Renal cortex interstitium (tissue), 15 donors: ENCODE measurements at places on chromosomes 16 and 17. TPM values are rescaled to one million over a fixed set of nuclear protein-coding genes. Genes with fewer than 3 reads are reported as not detected.

The CDRT15L2 gene
- not detected for polyA plus RNA-seq

The INCA1 gene
- 7.2 TPM for polyA plus RNA-seq

The CTRB1 gene
- 0.11 TPM for polyA plus RNA-seq

The ZNF205 gene
- 18.3 TPM for polyA plus RNA-seq

The TBC1D28 gene
- polyA plus RNA-seq, result not detected

The DYNLRB2 gene
- polyA plus RNA-seq, result 7.6 TPM

The CIITA gene
- 4.8 TPM for polyA plus RNA-seq
